ENCODE measurements at places on chromosomes 13 and 19. TPM values are rescaled to one million over a fixed set of nuclear protein-coding genes. Genes with fewer than 3 reads are reported as not detected.
A peak's percentile ranks its signal among the peaks of the same experiment; 100 is the strongest.

DNA sequence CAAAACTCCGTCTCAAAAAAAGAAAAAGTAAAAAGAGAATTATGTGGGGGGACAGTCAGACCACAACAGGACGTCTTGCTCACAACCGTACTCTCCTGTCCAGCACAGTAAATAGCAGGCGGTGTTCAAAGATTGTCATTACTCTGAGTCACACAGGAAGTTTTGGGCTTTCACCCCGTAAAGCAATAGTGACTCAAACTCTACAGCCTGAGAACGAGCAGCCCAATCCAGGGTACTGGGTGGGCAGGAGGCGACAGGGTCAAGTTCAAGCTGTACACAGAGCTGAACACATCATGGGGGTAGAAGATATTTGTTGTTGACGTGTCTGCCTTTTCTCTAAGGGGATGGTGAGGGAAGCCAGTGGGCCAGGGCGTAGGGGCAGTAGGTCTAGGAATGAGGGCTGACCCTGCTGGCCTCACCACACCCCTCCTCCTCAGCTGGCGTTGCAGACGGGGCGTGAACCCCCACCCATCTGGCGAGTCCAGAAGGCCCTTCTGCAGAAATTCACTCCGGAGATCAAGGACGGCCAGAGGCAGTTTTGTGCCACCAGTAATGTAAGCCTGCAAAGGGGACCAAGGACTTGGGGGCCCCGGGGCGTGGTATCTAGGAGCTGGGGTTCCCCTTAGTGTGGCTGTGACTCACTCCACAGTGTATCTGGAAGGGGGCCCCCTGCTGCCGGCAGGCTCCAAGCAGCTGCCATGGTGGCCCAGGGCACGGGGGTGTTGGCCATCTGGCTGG lies 23.3 kb downstream of the PRR12 start:
- no peak for DNase-seq

- no peak for DNase-seq
Observed at GRCh38 chr19:32977280-32977679, 5.2 kb downstream of the FAAP24 start.

- peak; percentile 76 for DNase-seq
Observed at GRCh38 chr13:74325106-74325505, 190.9 kb upstream of the KLF12 start.

GRCh38 chr13:40101708-40102359 lies 446.4 kb downstream of the COG6 start:
- no peak for DNase-seq

- peak; percentile 57 for DNase-seq
Observed at GRCh38 chr19:45153339-45154063, 7.3 kb downstream of the NKPD1 start.

- DNase-seq: no peak
Observed at GRCh38 chr19:39211731-39212374, 7.8 kb upstream of the SYCN start.

GRCh38 chr13:113920606-113921286 lies 53.1 kb downstream of the C13orf46 start:
- DNase-seq: no peak

DNA sequence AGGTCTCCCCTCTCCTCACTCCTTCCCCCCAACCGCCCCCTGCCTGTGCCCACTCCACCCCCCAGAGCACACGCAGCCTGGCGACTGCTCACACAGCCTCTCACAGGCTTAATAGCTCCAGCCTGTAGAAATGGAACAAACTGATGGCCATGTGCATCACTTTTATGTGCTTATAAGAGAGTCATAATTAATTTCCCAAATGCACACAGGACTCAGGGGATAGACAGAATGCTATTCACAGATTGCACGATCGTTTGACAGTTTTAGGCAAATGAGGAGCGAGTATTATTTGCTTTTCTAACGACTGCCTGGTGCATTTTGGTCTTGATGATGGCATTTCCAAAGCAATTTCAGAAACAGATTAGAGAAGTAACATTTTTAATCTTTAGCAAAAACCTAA lies 97.7 kb upstream of the VSTM2B start:
- DNase-seq: no peak

Gene SPACA4
- polyA plus RNA-seq: not detected

DNA sequence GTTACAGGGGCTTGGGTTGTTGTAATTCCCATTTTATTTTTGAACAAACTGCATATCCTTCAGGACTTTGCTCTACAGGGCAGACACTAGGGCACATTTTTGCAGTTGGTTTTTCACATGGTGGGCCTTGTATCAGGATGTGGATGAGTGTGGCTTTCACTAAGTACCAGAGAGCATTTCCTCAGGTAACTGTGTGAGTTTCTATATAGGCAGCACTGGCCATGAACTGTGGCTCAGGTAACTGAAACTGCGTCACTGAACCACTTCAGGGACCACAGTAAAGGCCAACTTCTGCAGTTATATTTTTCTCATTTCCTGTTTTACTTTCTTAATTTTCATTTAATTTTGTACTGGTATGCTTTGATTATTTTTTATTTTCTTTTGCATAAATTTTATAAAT lies 166.5 kb downstream of the ZNF486 start:
- no peak for DNase-seq

GRCh38 chr13:58884353-58885209 lies 1253.0 kb downstream of the PCDH17 start:
- no peak for DNase-seq

Gene SLC10A2
- not detected for polyA plus RNA-seq

DNA sequence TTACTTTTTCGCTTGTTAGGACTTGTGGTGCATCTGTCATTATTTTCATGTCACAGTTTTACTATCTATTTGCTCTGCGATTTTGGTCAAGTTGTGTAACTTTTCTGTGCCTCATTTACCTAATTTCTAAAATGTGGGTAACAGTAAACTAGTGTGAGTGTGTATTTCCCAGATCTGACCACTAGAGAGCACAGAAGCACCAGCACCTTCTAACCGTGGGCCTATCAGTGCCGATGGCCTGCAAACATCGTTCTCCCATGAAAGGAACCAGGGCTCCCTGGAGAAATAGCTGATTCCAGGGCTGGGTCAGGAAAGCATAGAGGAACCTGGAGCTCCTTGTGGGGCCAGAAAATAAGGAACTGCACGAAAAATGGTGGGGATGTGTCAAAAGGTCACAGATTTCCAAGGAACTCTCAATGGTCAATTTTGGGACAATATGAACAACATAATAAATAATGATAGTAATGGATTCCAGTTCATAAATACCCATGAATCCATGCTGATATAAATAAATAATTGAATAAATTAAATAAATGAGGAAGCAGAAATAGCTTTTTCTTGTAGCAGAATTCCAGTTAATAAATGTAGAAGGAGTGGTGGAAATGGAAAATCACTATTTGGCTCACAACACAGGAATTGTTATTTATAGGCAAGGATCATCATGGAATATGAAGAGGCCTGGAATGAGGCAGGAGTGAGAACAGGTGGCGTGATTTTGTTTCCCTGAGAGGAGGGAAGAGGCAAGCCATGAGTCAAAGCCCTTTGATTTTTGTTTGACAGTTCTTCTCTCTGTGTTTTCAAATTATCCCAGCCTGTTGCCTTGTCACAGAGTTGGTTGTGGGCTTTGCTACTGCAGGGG lies 31.1 kb downstream of the CEACAM8 start:
- no peak for DNase-seq

Gene NLRP4
- polyA plus RNA-seq: not detected

Gene NAPSA
- polyA plus RNA-seq: not detected

Gene PDX1
- polyA plus RNA-seq: not detected

DNA sequence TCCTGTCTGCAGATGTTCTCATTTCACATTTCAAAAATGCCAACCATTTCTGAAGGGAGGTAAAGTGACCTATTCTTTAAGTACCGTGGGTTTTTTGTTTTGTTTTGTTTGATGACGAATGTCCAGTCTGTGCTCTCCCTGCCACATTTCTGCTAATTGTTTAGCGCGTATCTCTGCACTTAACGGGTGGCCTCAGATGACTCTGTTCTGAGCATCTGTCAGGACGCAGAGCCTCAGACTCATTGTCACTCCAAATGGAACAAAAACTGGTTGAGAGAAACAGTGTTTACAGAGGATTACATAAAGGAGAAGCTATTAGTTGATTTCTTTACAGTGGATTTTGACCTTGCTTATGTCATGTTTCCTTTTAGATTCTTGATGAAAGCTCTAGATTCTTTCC lies 23.7 kb downstream of the TPP2 start:
- no peak for DNase-seq

- no peak for DNase-seq
Observed at GRCh38 chr19:55344444-55344843, 4.8 kb downstream of the KMT5C start.

DNA sequence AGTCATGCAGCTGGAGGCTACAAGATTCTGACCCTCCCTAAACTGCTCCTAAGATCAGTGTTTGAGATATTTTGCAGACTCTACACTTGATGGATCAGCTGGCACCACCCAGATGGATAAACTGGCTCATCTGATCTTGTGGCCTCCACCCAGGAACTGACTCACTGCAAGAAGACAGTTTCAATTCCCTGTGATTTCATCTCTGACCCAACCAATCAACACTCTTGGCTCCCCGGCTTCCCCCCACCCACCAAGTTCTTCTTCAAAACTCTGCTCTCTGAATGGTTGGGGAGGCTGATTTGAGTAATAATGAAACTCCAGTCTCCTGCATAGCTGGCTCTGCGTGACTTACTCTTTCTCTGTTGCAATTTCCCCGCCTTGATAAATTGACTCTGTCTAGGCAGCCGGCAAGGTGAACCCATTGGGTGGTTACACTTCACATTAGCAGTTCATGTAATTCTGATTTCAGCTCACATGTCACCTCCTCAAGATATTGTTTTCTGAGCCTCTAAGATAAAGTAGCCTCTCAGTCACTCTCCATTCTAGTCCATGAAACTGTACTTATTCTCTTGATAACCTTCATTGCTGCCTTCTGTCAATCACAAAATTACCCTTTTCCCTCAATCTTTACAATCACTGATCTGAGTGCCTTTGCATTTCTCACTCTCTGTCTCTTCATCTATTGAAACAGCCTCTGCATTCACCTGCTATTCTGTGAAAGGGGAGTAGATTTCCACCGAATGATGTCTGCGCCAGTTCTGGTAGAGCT lies 9.9 kb upstream of the FPR3 start:
- DNase-seq: no peak

Gene ZNF493
- polyA plus RNA-seq: 14.7 TPM

- DNase-seq: no peak
Observed at GRCh38 chr13:70756088-70756487, 647.8 kb upstream of the KLHL1 start.

DNA sequence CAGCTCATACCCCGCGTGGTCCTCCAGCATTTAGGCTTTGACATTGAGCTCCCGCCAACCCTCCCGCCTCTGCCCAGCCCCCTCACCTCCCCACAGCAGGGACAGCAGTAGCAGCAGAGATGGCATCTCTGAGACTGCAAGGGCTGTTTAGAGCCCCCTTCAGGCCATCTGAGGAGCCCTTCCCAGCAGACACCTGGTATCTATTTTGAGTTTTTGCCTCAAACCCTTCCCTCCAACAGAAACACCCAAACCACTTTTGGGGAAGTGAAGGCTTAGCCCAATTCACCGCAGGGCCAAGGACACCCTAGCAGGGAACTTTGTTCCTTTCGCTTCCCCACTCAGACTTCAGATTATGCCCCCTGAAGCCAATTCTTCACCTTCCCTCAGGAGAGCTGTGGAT lies 6.3 kb upstream of the ZNF175 start:
- DNase-seq: no peak

GRCh38 chr19:19170873-19171672 lies 1.0 kb upstream of the MEF2B start:
- DNase-seq: no peak

- peak; percentile 56 for DNase-seq
Observed at GRCh38 chr13:95624020-95624419, 20.5 kb downstream of the DZIP1 start.

GRCh38 chr13:57637515-57637914 lies 6.0 kb downstream of the PCDH17 start:
- no peak for DNase-seq

DNA sequence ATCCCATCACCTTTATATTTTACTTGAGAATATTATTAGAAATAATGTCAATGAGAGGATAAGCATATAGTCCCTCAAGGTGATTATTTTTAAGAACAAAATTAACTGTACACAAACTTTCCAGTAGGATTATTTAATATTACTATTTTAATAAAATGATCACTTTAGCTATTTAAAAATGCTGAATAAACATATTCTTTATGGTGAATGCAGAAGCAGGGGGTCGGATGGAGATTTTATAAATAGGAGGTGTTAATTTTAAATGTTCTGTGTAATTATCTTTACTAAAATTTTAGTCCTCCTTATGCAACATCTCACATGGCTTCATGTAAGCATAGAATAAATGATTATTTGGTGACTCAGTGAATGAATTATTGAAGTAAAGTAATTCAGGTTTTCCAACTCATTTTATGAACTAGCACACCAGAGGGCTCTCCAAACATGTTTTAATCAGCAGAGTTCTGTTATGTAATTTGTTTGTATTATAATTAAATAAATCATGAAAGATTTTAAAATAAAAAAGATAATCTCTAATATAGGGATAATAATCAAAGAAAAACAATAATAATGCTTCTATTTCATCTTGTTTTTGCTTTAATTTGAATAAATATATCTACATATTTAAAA lies 1635.2 kb downstream of the EFNB2 start:
- DNase-seq: no peak

DNA sequence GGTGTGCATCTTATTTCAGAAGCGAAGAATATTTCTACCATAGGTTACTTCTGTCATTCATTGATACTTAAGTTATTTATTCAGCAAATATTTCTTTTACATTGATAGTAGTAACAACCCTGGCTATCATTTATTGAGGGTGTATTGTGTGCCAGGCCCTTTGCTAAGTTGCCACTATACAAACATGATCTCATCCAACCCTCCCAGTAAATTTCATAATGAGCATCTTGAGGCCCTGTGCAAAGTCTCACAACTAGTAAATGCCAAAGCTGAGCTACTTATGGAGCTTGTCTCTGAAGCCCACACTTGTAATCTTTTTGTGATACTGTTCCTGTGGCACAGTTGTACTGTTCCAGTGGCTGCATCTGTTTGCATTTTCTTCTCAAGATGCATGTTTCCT lies 36.1 kb downstream of the RNASEH2B start:
- DNase-seq: no peak

DNA sequence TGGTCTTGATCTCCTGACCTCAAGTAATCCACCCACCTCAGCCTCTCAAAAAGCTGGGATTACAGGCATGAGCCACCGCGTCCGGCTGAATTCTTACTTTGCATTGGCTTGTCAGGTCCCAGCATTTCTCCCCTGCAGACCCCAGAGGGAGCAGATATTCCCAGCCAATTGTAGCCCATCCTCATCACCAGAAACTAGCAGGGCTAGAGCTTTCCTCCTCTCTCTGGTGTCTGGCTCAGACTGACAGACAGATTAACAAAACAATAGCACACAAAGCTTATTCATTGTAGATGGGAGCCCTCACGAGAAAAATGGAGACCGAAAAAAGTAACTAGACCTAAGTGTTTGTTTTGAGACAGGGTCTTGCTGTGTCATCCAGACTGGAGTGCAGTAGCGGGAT lies 7.5 kb upstream of the MPV17L2 start:
- DNase-seq: no peak

Gene SCEL
- 0.33 TPM for polyA plus RNA-seq

DNA sequence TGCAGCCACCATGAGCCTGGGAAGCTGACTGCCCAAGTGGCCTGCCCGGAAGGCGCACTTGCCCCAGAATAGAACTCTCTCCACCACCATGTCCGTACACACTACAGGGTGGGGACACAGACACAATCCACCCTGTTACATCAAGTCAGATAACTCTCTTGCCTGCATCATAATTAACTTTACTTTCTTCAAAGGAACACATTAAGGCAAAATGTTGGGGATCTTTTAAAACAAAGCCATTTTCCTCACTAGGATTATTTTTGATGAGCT lies 23.3 kb upstream of the VSTM2B start:
- no peak for DNase-seq

Gene GJB2
- polyA plus RNA-seq: 0.98 TPM

Gene PKN1
- 50.3 TPM for polyA plus RNA-seq

Gene SLITRK6
- polyA plus RNA-seq: 6.6 TPM

Gene BCL3
- 24.6 TPM for polyA plus RNA-seq

Gene BRCA2
- polyA plus RNA-seq: 5.4 TPM
